ENCODE measurements at places on chromosomes 6 and 20. TPM values are rescaled to one million over a fixed set of nuclear protein-coding genes. Genes with fewer than 3 reads are reported as not detected.

DNA sequence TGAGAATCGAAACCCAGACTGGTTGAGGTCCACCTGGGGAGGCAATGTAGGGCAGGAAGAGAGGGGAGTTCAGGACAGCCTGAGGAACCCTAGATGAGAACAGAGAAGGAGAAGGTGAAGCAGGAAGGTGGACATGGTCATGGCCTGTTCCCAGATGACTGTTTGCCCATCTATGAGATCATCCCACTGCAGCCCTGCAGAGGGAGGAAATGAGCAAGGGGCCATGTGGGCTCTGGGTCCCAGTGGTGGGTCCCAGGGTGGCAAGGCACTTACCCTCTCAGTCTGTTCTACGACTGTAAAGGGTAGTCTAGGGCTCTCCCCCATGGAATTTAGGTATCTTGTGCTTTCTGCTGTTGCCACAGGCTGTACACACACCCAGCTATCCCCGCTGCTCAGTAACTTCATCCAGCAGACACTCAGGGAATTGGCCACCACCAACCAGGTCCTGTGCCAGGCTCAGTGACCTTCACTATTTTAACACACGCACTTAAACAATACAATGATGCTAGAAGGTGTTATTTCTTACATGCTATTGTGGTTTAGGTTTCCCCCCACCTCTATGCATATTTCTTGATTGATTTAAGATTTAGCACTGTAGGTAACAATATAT is 89.8 kb downstream of the TOX2 start:
- DNase-seq, result no peak

DNA sequence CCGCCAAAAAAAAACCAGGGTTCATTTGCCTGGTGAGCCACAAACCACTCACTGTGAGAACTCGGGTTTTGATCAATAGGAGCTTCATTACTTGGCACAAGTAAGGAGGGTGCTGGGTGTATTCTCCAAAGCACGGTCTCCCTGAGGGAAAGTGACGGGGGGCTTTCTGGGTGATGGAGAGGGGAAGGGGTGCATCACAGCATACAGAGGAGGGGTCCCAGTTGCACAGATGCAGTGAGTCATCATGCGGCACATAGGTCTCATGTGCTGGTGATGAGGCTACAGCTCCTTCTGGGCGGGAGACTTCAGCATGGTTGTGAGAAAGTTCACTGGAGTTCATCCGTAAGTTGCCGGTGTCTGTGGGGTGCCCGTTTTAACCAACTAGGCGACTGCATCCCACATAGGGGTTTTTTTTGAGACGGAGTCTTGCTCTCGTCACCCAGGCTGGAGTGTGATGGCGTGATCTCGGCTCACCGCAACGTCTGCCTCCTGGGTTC is 36.2 kb downstream of the SUN5 start:
- peak; percentile 34 for DNase-seq

DNA sequence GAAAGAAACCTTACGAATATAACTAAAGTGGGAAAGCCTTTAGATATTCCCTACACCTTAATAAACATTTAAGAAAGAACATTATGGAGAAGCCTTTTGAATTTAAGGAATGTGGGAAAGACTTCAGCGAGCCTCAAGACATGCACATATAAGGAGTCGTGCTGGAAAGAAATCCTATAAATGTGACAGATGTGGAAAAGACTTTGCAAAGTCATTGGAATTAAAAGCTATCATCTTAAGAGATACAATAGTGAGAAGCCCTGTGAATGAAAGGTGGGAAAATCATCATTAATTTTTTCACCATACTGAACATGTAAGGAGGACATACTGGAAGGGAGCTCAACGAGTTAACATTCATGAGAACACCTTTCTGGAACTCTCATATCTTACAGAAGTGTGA is 650.5 kb upstream of the DEFB115 start:
- no peak for DNase-seq

DNA sequence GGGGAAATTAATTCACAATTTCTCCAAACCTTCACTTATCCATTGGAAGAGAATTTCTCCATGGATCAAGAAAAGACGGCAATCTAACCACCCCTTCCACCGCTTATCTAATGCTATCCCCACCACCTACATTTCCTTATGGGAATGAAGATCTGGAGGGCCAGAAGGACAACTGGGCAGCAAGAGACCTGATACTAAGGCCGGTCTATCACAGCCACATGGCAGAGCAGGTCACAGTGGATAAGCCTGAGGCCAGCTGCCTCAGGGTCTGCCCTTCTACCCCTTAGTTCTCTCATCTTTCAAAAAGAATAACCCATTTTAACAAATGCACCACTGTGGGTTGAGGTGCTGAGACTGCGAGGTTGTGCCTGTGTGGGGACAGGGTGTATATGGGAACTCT is 37.1 kb downstream of the MAN1A1 start:
- DNase-seq, result no peak

DNA sequence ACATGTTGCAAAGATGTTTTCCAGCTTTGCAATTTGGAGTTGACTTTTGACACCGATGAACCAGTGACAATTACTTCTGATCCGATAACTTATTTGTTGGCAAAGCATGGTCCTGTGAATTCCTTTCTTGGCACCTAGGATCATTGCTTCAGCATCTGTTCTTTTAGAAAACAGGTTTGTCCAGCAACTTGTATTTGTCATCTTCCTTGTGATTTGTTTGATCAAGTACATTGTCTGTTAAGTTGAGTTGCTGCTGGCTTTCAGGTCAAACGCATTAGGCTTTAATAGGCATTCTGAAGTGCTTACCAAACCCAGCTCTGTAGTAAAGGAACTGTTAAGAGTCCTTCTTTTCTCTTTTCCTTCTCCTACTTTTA is 192.4 kb upstream of the ZNF217 start:
- peak; percentile 84 for DNase-seq

DNA sequence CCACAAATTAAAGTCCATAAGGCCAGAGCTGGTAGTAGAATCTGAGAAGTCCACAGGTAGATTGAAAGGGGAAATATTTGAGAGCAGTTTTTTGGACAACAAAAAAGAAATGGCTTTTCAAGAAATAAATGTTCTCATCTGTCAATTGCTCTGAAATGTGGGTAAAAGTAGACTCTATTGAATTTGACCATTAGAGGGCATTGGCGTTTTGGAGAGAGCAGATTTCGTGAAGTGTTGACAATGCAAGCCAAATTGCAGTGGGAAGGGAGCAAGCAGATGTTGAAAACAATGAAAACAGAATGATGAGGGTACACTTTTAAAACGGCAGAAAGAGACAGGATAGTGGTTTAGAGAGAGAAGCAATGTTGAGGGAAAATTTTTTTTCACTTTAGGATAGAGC is 149.1 kb upstream of the FAM83B start:
- DNase-seq, result no peak

DNA sequence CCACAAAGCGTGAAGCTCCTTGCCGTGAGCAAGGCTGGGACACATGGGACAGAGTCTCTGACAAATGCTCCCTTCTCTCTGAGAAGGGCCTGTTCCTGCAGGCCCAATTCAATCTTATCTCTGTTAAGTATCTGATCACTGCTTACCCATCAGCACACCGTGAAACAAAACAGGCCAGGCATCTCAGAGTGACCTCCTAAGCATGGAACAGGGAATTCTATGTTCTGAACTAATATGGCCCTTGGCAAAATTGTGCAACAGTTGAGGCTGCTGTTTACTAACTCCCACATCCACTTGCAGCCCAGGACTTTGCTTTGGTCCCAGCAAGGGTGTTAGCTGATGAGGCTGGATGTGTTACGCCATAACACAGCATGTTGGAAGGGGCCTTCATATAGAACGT is 79.2 kb downstream of the GCLC start:
- DNase-seq, result peak; percentile 53

DNA sequence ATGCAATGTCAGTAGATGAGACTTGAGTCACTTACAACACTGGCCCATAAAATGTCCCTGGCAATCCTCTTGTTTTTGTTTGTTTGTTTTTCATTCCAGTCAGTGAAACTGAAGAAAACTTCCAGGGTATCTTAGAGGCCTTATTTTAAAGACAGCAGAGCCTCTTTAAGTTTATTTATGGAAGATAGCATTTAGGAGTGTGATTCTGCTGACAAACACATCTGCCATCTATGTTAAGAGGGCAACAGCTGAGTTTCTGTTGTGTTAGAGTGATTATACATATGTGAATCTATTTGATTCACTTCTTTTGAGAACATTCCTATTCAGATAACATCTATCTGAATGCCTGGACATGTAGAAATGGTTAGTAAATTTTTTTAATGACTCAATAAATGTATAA is 812.6 kb downstream of the TENT5A start:
- no peak for DNase-seq

GRCh38 chr6:125009578-125009977 is 47.3 kb downstream of the RNF217 start:
- DNase-seq, result no peak

GRCh38 chr6:143180826-143181225 is 120.1 kb downstream of the AIG1 start:
- no peak for DNase-seq

DNA sequence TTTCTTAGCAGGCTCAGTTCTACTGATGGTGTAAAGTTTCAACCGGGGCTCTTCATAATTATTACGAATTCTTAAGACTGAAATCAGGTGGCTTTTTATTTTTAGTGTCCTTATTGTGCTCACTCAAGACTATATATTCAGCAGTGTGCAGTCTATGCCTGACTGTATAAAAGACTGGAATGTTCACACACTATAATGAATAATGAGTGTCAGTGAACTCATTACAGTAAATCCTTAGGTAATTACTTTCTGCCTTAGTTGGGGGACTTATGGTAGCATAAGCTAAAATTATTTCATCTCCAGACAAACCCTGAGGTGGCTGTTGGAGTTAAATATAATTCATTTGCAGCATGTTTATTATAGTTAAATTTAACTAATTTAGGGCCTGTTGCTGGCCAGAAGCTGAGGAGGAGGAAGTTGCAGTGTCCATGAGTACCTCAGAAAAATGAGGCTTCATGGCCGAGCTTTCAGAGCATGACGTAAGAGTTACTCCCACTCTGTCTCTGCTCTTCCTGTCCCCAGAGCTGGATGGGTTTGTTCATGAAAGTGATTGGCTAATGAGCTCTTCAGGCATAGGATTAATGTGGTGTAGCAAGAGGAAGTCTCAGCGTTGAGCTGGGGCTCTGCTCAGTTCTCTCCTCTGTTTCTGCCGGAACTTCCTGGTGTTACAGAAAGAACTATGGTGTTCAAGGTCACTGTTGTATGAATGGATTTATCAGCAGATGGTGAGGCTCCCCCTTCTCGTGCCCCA is 335.7 kb downstream of the NRN1 start:
- no peak for DNase-seq

DNA sequence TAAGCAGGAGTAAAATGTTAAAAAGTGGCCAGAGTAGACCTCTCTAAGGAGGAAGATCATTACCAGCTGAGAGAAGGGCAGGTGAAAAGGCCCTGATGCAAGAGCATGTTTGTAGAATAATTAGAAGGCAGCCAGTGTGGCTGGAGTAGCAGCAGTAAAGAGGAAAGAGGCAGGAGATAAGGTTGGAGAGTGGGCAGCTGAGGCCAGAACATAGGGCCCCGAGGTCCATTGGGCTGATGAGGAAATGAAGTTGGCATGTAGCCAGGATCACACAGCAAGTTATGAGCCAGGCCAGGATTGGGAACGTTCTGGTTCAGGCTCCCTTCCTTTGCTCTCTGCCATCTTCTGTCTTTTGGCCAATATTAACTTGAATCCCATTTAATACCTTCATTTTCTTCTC is 51.6 kb downstream of the RALY start:
- DNase-seq, result peak; percentile 32

GRCh38 chr6:147397306-147397705 is 111.2 kb upstream of the SAMD5 start:
- no peak for DNase-seq

DNA sequence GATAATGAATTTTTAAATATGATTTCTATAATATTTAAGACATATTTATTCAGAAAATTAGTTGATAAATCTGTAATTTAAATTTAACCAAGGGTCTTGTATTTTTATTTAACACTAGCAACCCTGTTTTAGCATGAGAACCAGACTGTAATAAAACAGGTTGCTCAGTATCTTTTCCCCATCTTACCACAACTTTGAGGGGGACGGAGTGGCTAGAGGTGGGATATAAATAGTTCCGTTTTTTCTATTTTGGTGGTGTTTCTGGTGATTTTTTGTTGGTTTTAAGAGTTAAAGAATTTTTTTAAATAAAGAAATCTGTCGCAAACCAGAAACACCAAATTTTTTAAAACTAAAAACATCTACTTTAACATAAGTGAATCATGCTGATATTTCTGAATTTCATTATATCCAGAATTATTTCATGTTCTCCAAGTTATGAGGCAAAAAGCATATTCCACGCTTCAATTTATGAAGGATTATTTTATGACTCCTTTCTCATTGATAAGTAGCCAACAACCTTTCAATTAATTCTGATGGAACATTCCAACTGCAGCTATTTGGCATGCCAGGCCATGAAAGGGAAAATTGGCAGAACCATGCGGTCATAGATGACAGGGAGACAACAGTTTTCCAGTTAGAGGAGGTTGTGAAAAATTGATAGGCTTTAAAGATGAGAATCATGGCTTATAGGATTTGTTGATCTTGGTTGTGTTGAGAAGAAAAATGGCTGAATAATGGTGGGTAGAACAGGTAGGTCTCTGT is 151.9 kb upstream of the CARMIL1 start:
- no peak for DNase-seq

DNA sequence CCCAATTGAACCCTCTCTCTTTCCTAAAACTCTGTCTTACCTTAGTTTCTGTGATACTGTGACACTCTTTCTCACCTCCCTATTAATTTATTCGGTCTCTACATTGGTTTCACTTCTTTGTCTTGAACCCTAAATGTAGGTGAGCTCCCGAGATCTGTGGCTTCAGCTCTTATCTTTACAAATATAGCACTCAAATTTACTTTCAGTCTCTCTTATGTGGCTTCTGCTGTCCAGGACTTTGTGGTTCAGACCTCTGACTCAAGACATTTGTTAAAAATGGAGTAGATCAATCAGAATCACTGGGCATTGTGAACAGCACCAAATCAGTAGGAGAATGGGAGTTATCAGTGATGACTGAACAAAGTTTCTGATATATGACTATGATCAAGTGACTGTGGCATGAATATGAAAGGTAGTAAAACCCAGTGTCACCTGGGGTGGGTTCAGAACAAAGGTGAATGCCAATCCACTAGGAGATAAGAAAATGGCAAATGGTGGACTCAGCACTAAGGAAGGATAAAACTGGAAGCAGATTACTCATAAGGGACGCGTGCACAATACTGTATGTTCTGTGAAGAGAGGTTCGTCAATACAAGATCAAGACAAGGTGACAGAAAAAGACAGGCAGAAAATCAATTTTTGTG is 27.2 kb downstream of the IL17F start:
- DNase-seq, result no peak

DNA sequence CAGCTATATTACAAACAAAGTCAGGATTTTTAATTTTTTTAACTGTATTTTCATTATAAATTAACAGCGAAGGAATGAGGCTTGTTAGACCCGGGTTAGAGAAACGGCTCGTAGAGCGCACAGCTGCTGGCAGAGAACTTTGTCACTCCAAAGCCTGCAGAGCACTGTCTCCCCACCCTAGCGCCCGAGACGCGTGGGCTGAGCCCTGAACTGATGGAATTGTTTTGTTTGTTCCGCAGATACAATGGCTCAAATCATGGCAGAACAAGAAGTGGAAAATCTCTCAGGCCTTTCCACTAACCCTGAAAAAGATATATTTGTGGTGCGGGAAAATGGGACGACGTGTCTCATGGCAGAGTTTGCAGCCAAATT is 810 bp downstream of the LAMP5 start:
- no peak for DNase-seq

Gene TPBG
- 4.0 TPM for total RNA-seq

Gene TGM3
- total RNA-seq, result not detected

Gene DLK2
- 0.75 TPM for total RNA-seq

Gene UBD
- total RNA-seq, result 8.2 TPM

Gene C4B
- 1.1 TPM for total RNA-seq

Gene TXLNB
- total RNA-seq, result not detected

Gene RBM38
- 34.4 TPM for total RNA-seq

Gene GRIK2
- total RNA-seq, result 0.29 TPM

Gene TFAP2A
- total RNA-seq, result 8.7 TPM

All from Caco-2 (cell line).